Mammary epithelial cell (primary cell): ENCODE measurements at places on chromosomes 16 and 17. TPM values are rescaled to one million over a fixed set of nuclear protein-coding genes. Genes with fewer than 3 reads are reported as not detected.

The SOST gene
- total RNA-seq, result not detected

DNA sequence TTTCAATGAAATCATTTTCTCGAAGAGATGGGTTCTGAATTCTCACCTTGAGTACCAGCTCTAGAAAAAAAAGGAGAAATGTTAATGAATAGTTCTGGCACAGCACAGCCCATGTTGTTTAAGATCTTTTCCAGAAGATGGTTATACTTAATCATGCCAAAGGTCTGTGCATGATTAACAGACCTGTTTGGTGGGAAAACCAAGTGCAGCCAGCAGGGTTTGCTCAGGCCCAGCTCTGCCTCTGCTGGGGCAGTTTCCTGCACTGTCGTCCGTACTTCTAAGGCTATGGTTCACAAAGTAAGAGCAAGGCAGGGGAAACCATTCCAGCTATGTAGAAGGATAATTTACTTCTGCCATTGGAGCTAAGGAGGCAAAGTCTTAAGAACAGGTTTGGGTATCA, 10.7 kb downstream of the ANKRD40 start:
- DNase-seq, result no peak

- no peak for DNase-seq
These were observed 456.8 kb upstream of the CCL2 start for GRCh38 chr17:33798308-33798707.

- no peak for DNase-seq
These were observed 127.8 kb downstream of the CDH8 start for GRCh38 chr16:61908426-61908825.

GRCh38 chr17:77948690-77949114, 9.8 kb upstream of the TNRC6C start:
- DNase-seq, result peak; percentile 49

DNA sequence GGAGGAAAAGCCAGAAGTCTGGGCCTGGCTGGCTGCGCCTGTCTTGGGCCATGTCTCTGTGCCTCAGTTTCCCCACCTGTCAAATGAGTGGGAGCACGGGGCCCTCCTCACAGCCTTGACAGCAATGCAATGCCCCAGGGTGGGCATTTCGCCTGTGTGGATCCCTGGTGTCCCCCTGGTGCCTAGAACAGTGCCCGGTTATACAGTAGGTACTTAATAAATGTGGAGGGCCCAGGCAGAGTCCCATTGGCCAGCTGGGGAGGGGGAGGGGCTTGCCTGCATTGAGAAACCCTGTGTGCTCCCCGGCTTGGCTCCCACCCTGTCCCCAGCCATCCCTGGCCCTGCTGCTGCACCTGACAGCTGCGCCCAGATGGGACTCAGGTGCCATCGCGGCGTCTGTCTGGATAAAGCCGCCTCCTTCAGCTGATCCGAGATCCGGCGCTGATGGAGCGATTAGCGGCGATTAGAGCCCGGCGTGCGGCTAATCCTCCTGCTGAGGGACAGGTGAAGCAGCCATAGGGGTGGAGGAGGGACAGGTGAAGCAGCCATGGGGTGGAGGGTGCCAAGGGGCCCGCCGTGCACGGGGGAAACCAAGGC, 12.4 kb downstream of the ZFPM1 start:
- no peak for DNase-seq

- DNase-seq, result peak; percentile 96
These were observed 989 bp upstream of the DUSP14 start for GRCh38 chr17:37488607-37489196.

DNA sequence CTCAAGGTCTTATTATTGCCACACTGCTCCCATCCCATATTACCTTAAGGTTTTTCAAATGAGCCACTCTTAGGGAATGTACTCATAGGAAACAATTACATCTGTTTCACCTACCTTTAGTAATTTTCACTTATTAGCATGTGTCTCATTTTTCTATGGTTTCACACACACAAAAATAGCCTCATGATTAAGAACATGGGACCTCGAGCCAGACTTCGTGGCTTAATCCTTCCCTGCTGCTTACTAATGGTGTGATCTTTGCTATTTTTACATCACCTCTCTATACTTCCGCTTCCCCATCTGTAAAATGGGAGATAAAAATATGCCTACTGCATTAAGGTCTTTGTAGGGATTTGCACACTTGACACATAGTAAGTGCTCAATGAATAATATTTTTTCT, 38.5 kb downstream of the OTOA start:
- DNase-seq, result no peak
